Left colon (tissue), 2 donors: ENCODE measurements at places on chromosomes 5 and 9.

DNA sequence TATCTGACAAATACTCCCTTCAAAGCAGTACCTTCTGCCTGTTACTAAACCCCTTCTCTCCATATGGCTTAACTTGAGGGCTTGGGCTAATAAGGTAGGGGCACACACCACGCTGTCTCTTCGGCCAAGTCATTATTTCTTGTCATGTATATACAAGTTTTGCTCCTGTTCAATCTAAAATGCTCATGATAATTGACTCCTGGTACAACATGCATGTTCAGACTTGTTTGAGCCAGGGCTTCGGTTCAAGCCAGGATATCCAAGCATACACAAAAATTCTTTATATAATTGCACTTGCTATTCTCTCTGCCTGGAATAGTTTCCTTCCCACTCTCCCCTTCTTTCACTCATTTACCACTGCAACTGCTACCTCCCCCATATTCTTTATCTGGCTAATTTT is 756.0 kb upstream of the C9orf72 start:
- DNase-seq = no peak

DNA sequence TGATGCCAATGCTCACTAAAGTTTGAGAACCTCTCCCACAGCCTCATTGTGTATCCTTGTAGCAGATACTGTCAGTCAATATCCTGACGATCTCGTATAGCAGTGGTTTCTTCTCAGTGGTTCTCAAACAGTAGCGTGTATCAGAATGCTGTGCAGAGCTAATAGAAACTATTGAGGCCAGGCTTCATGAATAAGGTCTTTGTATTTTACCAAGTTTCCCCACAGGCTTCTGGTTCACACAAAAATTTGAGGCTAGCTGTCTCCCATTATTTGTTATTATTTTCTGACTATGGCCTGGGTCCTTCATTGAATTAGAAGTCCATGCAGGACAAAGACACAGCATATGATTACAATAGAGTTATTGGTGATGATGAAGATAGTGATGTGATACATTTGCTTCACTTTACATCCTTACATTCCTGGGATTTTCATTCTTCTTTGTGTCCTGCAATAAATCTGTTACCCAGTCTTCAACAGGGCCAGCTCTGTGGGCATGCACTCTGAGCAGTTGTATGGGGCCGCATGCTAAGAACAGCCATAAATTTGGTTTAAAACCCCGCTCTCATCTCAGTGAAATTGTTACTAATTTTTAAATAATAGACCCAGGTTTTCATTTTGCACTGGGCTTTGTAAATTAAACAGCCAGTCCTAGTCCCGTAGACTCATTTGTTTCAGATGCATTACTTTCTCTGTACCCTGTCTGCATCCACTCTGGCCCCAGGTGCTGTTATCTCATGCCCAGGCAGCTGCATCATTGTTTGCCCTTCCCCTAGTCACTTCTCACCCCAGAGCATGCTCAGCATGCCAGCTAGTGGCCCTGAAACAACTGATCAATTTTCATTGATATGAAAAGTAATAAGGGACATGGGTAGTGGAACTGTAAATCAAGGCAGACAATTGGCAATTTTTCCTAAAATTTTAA is 199.9 kb upstream of the PIK3R1 start:
- no peak for DNase-seq

DNA sequence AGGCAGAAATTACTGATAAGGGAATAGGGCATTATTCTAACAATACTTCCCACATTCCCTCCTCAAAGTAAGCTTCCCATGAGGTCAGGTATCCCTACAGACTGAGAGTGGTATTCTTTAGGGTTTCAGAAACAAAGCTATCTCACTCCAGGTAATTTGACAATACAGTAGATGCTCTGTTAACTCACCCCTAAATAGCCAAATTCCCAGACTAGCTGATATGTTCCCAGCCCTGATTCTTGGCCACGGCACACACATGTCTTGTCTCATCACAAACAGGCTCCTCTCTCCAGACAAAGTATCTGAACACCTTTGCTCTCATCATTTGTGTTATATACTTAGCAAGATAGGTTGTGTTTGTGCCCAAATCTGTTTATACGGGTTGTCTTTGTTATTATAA is 139.9 kb downstream of the ZNF608 start:
- DNase-seq = no peak

DNA sequence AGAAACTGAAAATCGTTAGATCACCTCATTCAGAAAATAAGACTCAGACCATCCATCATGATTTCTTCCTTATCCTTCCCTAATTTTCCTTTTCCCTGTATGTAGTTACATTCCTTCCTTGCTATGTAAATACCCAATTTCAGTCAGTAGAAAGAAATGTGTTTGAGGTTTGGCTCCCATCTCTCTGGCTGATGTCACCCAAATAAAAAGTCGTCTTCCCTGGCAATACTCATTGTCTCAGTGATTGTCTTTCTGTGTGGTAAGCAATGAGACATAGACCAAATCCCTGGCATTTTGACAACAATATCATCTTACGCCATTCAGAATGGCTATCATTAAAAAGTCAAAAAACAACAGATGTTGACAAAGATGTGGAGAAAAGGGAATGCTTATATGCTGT is 303.9 kb upstream of the EDIL3 start:
- DNase-seq = no peak

- DNase-seq = no peak
These were observed 16.2 kb downstream of the PRRC2B start for GRCh38 chr9:131410044-131410491.

GRCh38 chr9:122875523-122875922 is 29.6 kb downstream of the RC3H2 start:
- DNase-seq = no peak

DNA sequence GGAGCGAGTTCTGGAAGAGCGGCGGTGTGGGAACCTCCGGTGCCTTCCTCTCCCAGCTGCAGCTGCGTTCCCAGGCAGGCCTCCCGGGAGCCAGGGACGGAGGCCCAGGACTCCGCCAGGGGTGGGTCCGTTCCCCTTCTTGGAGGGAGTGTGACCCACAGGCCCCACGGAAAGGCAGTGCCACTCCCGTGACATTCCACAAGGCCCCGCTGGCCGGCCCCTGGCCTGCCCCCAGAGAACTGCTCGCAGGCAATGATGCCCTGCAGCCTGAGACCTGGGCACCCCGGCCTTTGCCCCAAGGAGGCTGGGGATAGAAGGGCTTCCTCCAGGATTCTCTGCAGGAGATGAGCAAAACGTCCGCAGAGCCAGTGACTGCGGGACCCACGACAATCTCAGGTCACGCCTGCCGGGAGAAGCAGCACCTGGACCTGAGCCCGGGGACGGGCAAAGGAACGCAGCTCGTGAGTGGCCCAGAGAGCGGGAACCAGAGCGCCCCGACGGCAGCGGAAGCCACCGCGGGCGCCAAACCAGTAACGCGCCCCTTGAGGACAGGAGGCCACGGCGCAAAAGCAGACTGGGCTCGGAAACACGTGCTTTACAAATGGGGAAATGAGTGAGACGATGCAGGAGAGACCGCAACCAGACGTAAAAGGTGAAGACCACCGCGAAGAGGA is 9.3 kb downstream of the OBP2B start:
- peak; percentile 53 for DNase-seq

DNA sequence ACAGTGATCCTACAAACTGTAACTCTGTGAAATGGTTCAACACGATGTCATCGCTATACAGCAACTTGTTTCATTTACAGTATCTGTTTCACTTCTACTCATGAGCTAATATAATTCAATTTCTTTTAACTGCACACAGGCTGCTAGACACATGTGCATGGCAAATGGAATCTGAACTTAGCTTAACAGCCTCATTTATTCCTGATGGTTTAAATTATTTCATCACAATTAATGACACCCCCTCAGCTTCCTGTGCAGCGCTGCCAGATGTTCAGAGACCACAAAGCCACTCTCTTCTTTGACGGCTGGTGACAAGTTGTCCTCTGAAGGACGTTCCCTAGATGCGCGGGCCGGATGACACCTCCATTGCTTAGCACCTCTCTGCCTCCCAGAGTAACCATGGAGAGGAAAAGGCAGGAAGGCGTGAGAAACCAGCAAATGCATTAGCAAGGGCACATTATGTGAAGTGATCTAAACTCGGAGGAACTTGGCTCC is 191.1 kb downstream of the BNC2 start:
- no peak for DNase-seq

DNA sequence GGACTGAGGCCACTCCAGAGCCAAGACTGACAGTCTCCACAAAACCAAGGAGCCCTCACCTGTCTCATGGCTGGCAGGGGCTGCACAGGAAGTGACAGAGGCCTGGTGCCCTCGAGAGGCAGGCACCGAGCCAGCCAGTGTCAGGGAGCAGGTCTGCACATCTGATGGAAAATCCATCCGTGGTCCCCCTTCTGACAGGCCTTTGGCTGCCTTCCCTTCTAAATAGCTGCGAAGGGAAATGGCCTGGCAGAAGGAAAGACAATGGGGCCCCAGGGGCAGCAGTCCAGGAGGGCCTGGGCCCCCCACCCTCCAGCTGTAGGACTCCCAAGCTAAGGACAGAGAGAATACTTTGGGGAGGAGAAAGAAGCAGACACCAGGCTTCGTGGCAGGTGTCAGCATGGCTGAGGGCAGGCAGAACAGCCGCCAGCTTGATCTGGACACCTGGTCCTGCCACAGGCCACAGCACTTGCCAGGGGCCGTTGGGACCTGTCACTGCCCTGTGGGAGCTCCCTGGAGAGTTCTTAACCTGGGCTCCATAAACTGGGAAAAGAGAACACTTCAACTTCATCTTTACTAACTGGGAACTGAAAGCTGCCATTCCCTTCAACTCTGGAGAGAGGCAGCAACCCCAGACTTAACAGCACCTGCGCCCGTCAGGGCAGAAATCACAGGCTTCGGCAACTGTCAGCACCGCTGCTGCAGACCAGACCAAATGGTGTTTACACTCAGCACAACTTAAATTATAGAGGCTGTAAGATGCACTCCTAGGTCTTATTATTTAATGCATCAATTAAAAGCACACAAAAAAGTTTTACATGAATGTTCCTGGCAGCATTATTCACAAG is 22.0 kb downstream of the ADAMTS2 start:
- no peak for DNase-seq

DNA sequence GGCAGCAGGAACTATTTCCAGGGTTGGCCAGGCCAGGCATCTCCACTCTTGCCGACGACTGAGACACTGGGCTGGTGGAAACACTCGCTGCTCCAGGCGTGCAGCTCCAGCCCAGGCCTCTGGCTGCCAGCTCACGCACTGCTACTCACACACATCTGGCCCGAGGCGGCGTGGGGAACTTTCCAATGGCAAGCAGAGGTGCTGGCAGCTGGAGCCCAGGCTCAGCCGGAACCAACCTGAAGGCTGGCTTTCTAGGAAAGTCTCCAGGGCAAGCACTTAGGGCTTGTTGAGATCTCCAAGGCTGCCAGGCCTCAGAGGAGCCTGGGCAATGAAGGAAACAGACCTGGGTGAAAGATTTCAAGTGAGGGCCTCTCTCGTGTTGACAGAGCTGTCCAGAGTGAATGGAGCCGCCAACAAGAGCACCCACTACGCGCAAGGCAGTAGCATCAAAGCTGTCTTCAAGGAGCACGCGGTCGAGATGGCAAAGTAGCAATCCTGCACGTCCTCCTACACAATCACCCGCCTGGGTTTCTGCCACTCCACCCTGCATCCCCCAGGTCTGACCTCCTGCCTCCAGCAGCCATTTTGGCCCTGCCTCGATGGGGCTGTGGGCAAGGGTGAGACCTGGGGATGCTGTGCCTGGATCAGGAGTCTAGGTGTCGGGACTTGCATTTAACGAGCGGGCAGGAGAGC is 14.4 kb downstream of the SH3PXD2B start:
- no peak for DNase-seq

- DNase-seq = peak; percentile 63
These were observed 19.0 kb downstream of the STOM start for GRCh38 chr9:121350993-121351561.

DNA sequence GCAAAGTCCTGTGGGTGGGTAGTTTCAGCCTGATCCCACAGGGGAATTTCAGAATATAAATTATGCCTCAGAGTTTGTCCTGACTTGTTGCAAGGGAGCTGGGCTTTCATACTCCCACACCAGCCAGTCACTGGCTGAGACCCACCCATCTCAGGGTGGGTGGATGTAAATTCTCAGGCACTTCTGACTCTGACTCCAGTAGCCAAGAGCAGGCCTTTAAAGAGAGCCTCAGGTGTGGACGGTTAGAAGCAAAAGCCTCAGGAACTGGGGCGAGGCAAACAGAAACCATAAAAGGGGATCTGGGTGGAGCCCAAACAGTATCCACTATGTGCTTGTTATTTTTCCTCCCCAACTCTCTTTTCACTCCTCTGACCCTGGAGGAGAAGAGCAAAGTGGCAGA is 28.6 kb upstream of the FBXW11 start:
- DNase-seq = no peak

- no peak for DNase-seq
These were observed 93.2 kb downstream of the OSMR start for GRCh38 chr5:38938973-38939372.

DNA sequence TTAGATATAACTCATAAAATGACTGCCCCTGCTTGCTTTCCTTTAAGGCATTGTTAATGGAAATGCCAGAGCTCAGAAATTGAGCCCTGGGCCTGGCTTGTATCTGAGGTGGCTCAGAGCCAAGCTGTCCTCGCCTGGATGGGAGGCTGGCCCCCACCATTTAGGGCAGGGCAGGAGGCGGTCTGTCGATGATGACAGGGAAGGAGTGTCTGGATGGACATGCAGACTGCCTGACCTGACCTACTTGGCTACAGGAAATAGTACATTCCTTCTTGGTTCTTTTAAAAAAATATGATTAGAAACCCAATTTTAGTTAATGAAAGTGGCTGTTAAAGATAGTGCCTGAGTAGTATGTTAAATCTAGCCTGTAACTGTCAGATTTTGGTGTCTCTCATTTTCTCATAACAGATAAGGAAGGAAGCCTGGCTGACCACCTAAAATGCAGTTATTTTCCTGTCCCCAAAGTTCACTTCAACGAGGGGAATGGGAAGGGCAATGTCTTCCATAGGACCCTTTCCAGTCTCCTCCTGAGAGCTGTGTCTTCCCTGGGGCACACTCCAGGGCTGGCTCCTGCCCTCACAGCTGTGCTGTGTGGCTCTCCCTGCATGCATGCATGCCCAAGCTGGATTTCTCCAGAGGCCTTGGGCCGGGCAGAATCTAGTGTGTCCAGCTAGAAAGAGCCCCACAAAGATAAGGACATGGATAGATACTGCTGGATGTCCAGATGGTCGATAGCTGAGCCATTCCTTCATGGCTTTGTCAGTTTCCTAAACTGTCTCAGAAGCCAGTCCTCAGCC is 42.3 kb downstream of the MACROH2A1 start:
- DNase-seq = peak; percentile 84

- DNase-seq = no peak
These were observed 14.4 kb upstream of the TMOD1 start for GRCh38 chr9:97487107-97487506.

DNA sequence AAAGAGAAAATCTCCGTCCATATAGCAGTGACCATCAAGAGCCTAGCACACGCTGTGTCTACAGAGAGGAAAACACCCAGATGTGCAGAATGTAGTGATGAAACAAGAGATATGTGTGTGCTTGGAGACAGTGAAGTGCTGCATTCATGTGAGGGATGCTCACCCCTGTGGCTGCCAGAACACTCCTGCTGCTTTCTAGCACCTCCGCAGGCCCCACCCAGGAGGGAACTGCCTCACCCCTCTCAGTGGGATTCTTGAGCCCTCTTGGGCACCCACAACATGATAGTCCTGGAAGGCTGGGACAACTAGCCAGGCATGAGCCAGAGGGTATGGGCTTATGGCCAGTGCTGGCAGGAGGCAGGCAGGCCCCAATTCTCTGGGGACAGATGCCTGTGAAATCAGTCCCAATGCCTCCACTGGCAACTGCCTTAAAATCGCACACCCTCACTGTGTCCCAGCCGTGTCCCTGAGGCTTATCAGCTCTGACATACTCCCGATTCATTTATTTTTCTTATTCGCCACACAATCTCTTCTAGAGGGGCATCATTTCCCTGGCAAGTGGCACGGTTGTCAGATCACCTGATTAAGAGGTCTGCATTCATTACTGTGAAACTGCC is 73.2 kb upstream of the FSTL4 start:
- no peak for DNase-seq

- no peak for DNase-seq
These were observed 50.4 kb upstream of the ALDH1B1 start for GRCh38 chr9:38342096-38342495.
